ENCODE measurements at places on chromosomes 12 and 14.

GRCh38 chr14:61470261-61470960 lies 149.0 kb downstream of the PRKCH start:
- DNase-seq: no peak

- no peak for DNase-seq
These were observed 6.0 kb downstream of the CKB start for GRCh38 chr14:103516426-103517173.

DNA sequence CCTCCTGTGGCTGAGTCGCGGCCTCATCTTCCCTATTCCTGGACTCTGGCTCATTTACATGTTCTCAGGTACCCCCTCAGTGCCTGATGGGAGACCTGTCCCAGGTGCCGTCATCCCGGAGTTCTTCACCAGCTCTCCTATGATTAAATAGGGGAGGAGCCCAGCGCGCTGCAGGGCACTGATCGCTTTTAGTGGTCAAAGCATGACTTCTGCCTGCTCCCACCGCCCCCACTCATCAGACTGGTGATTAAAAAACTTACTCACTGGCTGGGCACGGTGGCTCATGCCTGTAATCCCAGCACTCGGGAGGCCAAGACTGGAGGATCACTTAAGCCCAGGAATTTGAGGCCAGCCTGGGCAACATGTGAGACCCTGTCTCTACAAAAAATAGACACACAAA lies 85.9 kb downstream of the FOXN4 start:
- no peak for DNase-seq

DNA sequence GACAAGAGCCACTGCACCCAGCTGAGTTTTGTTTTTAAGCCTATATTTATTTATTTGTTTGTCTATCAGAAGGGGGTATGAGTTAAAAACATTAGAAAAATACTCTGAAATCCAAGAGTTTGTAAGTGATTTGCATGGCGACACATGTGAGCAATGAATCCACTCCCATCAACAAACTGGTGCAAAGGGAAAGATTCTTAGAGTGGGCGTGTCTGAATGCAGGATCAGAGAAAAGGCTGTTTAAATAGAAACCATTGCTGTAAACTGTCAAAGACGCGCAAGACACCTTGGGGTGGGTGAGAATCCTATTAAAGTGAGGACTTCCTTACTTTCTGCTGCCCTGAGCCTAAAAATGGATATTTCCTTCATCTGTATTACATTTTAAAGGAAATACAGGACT lies 51.9 kb downstream of the ZFYVE26 start:
- DNase-seq: no peak
